ENCODE measurements at places on chromosomes 7 and 10.

GRCh38 chr10:10813656-10814055 lies 204.0 kb upstream of the CELF2 start:
- no peak for DNase-seq

DNA sequence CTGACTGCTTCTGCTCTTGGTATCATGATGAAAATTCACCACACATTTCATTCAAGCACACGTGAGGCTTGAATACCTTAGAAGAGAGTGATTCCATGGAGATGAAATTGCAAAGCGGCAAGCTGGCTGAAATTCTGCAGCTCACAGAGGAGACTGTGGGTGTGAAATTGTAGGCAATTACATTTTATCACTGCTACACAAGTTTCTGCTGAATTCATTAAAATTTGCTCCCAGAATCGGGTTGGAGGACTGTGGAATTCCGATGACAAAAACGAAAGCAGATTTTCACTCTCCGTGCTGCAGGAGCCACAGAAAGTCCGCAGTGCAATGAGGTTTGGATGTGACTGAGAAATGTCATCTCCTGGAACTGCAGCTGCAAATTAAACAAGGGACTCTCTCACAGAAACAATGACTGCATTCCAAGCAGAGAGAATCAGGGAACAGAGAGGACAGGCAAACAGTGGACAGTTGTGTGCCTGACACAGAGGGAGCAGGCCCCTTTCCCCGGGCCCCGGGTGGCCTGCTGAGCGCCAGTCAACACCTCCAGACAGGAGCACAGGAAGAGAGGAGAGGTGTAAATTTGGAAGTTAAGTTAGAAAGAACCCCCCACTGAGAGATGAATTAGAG lies 109.1 kb downstream of the C10orf90 start:
- DNase-seq, result no peak

- DNase-seq, result no peak
These were observed 53.4 kb downstream of the ALOX5 start for GRCh38 chr10:45427262-45427969.

GRCh38 chr7:15836651-15837050 lies 150.2 kb upstream of the MEOX2 start:
- no peak for DNase-seq

GRCh38 chr10:75000748-75001321 lies 110.6 kb upstream of the SAMD8 start:
- DNase-seq, result no peak

DNA sequence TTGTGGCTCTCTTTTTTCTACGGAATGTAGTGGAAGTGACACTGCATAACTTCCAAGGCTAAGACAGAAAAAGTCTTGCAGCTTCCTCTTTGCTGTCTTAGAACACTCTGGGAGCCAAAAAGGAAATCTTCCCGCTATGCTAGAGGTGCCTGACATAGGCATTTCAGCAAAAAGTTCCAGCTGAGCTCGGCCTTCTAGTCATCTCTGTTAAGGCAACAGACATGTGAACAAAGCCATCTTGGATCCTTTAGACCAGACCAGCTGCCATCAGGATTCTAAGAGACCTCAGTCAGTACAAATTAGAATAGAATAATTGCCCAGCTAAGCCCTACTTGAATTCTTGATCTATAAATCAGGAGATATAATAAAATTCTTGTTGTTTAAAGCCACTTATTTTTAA lies 16.3 kb upstream of the COL1A2 start:
- no peak for DNase-seq

DNA sequence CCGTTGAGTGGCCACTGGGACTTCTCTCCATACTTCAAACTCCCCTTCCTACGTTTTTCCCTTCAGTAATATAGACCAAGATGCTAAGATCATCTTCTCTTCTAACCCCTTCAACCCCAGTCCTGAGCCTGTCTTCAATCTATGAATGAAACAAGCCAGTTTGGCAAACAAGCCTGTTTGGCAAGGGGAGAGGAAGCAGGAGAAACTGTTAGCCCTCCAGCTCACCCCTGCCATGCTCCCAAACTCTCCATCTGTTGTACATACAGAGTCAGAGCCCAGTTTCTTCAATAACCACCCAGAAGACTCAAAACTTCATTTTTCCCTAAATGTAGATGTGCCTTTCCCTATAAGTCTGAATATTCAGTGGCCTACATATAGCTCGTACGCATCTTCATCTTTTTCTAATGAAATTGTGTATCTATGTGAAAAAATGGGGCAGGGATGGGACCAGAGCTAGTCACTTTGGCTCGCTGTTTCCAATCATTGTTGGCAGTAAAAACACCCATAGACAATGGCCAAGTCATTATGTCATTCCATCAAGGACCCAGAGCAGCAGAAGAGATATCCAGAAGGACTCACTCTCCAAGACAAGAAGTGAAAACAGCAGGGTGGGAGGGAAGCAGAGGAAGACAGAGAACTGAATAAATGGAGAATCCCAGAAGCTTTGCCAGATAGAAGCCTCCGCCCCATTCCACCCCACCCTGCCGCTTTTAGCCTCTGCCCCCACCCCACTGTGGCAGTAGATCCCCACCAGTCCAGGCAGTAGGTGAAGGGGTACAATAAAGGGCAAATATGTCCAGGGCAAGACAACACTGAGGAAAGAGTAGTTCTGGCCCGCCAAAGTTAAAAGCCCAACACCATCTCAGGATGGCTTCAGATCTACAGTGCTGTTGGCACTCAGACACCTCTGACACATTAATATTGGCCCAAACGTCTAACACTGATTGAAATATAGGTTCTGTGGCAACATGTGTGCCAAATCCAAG lies 87.3 kb downstream of the DOCK4 start:
- no peak for DNase-seq

GRCh38 chr7:47748041-47748440 lies 166.1 kb upstream of the TNS3 start:
- DNase-seq, result no peak

DNA sequence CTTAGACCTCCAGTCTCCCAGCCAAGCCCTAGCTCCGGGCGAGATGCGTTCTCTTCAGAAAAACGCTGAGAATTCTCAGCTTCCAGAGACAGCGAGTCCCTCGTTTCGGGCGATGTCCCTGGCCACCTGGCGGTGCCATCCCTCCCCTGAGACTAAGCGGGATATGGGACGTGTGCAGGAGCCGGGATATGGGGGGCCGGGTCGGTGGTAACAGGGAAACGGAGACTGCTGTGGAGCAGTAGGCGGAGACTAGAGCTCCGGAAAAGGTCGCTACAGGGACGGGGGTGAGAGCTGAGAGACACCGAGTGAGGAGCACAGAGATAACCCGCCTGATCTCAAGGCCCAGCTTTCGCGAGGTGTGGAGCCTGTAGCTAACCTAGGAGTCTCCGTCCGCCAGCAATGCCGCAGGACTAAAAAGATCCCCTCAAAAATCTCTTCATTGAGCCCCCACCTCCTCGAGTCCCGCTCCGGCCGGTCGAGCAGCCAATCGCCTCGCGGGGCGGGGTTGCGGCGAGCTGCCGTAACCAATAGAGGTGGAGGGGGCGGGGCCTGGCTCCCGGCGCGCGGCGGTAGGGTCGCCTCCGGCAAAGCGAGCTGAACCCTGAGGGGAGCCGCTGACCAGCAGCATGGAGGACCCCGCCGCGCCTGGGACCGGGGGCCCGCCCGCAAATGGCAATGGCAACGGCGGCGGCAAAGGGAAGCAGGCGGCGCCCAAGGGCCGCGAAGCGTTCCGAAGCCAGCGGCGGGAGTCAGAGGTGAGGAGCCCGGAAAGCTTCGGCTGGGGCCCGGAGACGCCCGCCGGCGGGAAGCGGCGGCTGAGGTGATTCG lies at the start of gene STRIP2:
Gene STRIP2 (plus strand): TSS at position 586 of the 828 bp plus-strand sequence. CDS start 41 bp downstream, at position 627.
- peak; percentile 94 for DNase-seq
